ENCODE measurements at places on chromosomes 13 and 19.

DNA sequence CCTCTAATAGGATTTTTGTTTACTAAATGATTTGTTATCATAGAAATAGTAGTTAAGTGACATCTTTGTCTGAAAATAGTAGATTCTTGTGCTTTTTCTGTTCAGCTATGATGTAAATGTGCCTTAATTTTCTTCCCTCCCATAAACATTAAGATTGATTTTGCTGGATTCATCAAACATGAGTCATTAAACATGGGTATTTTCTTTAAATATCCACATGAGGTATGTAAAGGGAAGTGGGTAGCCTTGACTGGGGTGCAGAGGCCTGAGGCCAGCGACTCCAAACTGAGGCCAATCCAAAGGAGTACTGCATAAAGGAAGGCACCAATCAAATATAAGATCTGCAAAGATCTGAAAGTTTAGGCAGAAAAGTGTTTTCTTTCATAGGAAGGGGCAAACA, 3.7 kb downstream of the ZNF136 start:
- DNase-seq = no peak

GRCh38 chr19:6958791-6959190, 62.4 kb downstream of the MBD3L2B start:
- no peak for DNase-seq

- peak; percentile 70 for DNase-seq
These were observed 42.0 kb upstream of the NFIC start for GRCh38 chr19:3324405-3324856.

DNA sequence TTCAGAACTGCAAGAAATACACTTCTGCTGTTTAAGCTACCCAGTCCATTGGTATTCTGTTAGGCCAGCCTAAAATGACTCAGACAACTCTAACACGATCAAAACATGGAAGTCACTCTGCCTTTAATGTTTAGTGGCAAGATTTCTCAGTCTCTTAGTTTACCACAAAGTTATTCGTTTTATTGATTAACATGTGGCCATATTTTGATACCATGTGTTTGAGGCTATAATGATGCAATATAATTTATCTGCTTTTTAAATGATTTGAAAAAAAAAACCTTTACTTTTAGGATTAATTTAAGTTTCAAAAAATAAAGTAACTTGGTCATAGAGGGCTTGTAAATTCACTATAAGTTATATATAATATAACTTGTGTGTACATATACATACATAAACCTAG, 223.4 kb downstream of the SPRY2 start:
- no peak for DNase-seq

GRCh38 chr19:51737924-51738323, 13.8 kb downstream of the FPR1 start:
- no peak for DNase-seq

- DNase-seq = no peak
These were observed 5.7 kb downstream of the KLK5 start for GRCh38 chr19:50947123-50947522.

GRCh38 chr19:4811328-4812131, 20.0 kb downstream of the TICAM1 start:
- DNase-seq = peak; percentile 88

- peak; percentile 77 for DNase-seq
These were observed 2.8 kb downstream of the S1PR5 start for GRCh38 chr19:10514211-10515145.

DNA sequence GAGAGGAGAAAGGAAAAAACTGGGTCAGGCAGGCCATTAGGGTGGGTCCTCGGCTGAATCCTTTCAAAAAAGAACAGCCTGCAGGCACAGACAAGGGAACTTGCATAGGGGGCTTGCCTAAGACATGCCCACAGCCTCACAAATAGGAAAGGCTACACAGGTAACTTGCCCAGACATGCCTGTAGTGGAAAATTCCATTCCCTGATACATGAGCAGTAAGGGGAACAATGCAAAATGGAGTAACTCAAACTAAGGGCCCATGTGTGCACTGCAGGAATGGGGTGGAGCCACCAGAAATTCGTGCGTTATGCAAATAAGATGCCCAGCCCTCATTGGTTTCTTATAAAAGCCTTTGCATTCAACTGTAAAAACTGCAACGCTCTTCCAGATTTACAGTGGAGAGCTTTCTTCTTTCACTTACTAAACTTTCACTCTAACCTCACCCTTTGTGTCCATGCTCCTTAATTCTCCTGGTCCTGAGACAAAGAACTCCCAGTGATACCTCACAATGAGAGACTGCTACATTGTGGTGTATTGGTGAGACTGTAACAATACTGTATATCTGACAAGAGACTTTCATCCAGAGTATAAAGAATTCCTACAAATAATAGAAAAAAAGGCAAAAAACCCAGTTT, 59.5 kb upstream of the SLITRK1 start:
- DNase-seq = no peak

GRCh38 chr19:10808937-10809649, 26.9 kb downstream of the TMED1 start:
- no peak for DNase-seq

- DNase-seq = no peak
These were observed 24.1 kb downstream of the LGALS16 start for GRCh38 chr19:39679791-39680168.

DNA sequence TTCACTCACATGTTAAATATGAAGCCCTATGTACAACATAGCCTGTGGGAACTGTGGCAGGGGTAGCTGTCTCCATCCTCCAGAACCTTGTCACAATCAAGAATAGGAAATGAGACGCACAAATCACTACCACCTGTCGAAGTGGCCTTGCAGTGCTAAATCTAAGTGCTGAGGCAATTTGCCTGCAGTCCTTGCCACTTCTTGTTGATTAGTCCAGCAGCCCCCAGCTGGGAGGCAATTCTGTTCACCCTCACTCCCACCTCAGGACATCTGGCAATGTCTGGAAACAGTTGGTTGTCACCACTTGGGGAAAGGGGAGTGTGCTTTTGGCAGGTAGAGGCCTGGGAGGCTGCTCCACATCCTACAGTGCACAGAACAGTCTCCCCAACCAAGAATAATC, 10.7 kb downstream of the RFX2 start:
- DNase-seq = no peak

Data from ecto neural progenitor cell (in vitro differentiated cells).